ENCODE measurements at places on chromosomes 7 and 10.

GRCh38 chr7:149476791-149477190 lies 15.9 kb upstream of the ZNF777 start:
- no peak for DNase-seq

GRCh38 chr10:54985732-54986131 lies 184.7 kb upstream of the PCDH15 start:
- DNase-seq, result no peak

- DNase-seq, result no peak
Observed at GRCh38 chr7:22214000-22214399, 143.0 kb downstream of the RAPGEF5 start.

DNA sequence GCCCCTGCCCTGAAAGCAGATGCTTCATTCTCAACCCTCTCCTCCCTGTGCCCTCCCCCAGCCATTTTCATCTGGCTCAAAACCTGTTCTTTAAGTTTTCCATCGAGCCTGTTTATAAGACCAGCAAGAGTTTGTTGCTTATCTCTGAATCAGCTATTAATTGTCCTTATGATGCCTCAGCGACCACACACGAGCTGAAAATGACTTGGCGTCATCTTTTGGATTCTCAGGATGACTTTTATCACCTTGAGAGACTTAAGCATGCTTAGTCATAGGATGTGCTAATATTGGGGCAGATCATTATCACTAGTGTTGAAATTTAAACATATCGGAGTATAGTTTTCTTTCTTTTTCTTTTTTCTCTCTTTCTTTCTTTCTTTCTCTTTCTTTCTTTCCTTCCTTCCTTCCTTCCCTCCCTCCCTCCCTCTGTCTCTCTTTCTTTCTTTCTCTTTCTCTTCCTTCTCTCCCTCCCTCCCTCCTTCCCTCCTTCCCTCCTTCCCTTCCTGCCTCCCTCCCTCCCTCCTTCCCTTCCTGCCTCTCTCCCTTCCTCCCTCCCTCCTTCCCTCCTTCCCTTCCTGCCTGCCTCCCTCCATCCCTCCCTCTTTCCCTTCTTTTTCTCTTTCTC lies 184.5 kb downstream of the PHTF2 start:
- no peak for DNase-seq

GRCh38 chr7:19916046-19916445 lies 142.6 kb upstream of the TMEM196 start:
- DNase-seq, result no peak

- peak; percentile 6 for DNase-seq
Observed at GRCh38 chr10:132904181-132904813, 38.1 kb downstream of the CFAP46 start.

DNA sequence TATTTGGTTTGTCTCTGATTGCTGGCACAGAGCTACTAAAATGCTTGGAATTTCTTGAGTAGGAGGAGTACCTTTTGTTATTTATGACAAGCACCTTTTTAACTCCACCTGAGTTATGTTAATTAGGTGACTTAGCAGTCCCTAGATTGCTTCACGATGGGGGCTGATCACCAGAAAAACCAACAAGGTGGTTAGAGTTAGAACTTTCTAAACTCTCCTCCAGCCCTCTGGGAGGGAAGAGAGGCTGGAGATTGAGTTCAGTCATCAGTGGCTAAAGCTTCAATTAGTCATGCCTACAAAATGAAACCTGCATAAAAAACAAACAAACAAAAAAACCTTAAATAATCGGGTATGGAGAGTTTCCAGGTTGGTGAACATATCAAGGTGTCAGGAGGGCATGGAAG lies 23.6 kb upstream of the ING3 start:
- DNase-seq, result no peak

GRCh38 chr10:83182076-83182475 lies 957.2 kb upstream of the GHITM start:
- no peak for DNase-seq
